ENCODE measurements at places on chromosomes 12 and 14. TPM values are rescaled to one million over a fixed set of nuclear protein-coding genes. Genes with fewer than 3 reads are reported as not detected.

The CAND1 gene
- 166 TPM for total RNA-seq

DNA sequence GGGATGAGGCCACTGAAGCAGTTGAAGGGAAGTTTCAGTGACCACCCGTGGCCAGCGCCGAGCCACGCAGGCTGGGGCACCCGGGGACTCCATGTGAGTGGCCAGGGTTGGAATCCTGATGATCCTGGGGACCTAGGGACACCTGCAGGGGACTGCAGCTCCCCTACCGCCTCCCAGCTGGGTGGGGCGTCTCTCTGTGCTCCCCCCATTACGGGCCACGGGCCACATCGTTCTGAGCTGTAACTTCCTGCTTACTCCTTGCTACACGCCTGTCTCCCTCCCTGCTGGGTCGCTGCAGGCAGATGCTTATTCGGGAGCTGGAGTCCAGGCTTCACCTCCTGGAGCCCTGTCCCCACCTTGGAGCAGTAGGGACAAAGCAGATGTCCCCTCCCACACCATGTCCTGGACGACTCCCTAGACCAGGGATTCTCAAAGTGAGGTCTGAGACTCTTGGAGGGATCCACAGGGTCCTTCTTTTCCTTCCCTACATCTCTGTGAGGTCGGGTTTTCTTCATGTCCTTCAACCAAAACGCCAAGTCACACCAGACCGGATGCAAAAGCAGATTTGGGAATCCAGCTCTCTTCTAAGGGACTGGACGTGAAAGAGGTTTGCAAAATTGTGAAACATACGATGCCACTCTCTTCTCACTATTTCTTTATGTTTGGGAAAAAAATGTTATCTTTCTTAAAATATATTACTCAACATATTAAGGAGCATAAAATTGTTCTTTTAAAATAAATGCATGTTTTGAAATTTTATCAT is 85.9 kb upstream of the NCOR2 start:
- no peak overlapping the region for H3K4me3 ChIP-seq
- no peaks in the 10 kb centered on the region for H3K36me3 ChIP-seq
- no peak overlapping the region for H3K27ac ChIP-seq

- H3K27me3 ChIP-seq, result no peaks in the 10 kb centered on the region
- H3K36me3 ChIP-seq, result no peaks in the 10 kb centered on the region
- DNase-seq, result no peak
- H3K4me1 ChIP-seq, result no peaks in the 10 kb centered on the region
- H3K27ac ChIP-seq, result no peak overlapping the region
Observed at GRCh38 chr12:121472150-121472905, 72.4 kb downstream of the RNF34 start.

The MYBPC1 gene
- total RNA-seq, result not detected

GRCh38 chr12:93060666-93061472 is 131.8 kb upstream of the EEA1 start:
- no peak for DNase-seq
- peaks cover 2% of the 10 kb centered on the region for H3K27me3 ChIP-seq
- H3K4me1 ChIP-seq, result peaks cover 28% of the 10 kb centered on the region
- peak overlapping the region; percentile 59 for H3K27ac ChIP-seq
- H3K36me3 ChIP-seq, result no peaks in the 10 kb centered on the region

DNA sequence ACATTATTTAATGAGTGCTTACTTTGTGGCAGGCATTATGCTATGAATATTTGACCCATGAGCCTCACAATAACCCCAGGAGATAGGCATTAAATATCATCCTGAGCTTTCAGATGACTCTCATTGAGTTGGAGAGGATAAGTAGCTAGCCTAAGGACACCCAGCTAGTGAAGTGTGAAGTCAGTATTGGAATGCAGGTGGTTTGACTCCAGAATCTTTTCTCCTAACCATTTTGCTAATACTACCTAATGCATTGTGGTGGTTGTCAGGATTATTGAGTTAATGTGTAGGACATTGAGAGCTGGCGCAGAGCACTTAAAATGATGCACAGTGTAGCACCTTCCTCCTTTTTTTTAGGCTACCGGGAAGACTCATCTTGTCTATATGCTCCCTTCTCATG is 3.8 kb upstream of the CDKL1 start:
- H3K27ac ChIP-seq, result peak overlapping the region; percentile 22
- no peaks in the 10 kb centered on the region for H3K36me3 ChIP-seq
- H3K27me3 ChIP-seq, result no peaks in the 10 kb centered on the region
- DNase-seq, result no peak
- no peak overlapping the region for H3K4me3 ChIP-seq
- H3K4me1 ChIP-seq, result peaks cover 45% of the 10 kb centered on the region

Measured in chondrocyte (in vitro differentiated cells).